ENCODE measurements at places on chromosomes 6 and 20.

GRCh38 chr6:90701926-90702325 lies 115.1 kb upstream of the MAP3K7 start:
- DNase-seq: no peak

DNA sequence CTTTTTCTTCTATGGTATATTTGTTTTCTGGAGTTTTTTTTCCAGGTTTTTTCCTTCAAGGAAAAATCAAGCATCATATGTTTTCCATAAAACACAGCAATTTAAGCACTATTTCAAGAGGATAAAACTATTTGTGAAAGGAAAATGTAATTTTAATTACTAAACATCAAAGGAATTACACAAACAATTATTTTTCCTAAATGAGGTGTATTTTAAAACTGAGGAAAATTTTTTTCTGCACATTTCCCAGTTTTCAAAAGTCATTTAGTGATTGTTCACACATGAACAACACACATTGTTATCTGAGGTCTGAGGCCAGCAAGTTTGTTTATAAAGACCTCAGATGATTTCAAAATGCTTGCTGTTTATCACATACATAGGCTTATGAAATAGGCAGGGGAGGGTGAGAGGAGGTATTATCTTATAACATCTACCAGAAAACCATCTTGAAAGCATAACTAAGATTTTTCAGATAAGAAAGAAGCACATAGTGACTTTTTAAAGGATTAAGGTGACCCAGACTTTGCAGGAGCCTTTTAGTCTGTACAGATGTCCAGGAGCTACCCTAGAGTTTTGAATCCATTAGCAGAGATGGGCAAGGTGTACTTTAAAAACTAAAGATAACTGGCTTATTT lies 381.6 kb downstream of the GJA1 start:
- no peak for DNase-seq

DNA sequence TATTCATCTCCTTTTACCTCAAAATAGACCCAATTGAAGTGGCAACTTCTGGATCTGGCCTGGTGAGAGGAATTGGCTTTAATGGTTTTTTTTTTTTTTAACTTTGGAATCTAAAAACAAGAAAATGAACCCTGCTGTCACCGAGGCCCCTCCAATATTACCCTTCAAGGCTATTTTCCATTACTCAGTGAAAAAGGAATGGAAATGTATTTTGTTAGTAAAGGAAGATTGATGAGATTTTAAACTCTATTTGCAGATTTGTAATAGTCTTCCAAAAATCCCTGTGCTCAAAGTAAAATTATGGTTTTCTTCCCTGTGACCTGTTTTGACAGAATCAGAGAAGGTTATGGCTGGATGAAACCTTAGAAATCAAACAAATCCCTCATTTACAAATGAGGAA lies 102.9 kb downstream of the TMEM170B start:
- no peak for DNase-seq

GRCh38 chr6:20658053-20658452 lies 123.8 kb downstream of the CDKAL1 start:
- DNase-seq: no peak

DNA sequence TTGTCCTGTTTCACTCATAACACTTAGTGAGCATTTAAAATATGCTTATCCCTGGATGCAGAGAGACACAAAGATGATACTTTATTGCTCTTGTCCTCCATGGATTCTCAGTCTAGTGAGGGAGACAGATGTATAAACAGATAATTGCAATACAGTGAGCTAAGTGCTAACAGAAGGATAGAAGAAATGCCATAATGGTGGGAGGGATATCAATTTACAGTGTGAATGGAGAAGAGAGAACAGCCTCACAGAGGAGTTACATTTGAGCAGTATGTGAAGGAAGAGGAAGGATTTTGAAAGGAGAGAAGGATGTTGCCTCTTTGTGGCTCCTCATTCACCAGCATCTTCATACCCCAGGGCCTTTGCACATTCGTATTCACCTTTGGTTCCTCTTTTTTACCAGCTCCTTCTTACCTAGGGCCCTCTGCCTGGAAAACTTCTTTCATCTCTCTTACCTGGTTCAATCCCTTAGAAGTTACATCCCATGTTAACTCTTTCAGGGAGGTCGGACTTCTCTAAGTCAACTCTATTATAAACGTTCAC lies 341.7 kb downstream of the PRL start:
- DNase-seq: no peak

- peak; percentile 39 for DNase-seq
Observed at GRCh38 chr6:72616406-72617015, 5.4 kb upstream of the KCNQ5 start.

GRCh38 chr6:170107606-170108222 lies 183.2 kb downstream of the DLL1 start:
- DNase-seq: no peak

GRCh38 chr6:93017213-93017612 lies 402.1 kb downstream of the EPHA7 start:
- DNase-seq: no peak

DNA sequence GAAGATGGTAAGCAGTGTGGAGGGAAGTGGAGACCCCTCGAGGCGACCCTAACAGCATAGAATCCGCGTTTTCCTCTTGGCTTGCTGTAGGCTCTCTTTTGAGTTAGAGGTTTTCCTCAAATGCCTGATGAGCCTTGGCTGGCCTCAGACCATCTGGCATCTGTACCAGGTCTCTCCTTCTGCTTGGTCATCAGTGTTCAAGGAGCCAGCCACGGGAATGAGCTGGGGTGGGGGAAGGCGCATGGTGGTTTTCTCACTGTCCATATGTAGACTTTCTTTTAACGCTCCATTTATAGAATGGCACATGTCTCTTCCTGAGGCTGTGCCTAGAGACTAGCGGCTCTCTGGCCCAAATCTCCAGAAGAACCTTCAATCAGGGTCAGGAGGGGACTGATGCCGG lies 8.1 kb upstream of the GUCA1A start:
- no peak for DNase-seq

DNA sequence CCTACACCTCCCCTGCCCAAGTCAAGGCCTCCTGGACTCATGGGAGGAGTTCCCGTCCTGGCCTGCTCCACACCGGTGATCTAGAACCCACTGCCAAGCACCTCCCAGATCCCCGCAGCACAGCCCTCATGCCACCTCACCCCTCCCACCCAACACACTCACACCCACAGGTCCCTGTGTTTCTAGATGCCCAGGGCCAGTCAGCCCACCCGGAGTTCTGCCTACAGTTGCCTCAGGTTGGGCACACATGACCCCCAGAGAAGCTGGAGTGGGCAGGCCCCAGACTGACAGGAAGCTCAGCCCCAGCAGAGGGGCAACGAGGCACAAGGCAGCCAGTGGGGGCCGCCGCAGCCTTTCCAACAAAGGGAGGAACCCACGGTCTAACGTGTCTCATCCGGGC lies 29.6 kb downstream of the RRBP1 start:
- DNase-seq: no peak

GRCh38 chr6:74458536-74458935 lies 747.3 kb downstream of the COL12A1 start:
- no peak for DNase-seq

DNA sequence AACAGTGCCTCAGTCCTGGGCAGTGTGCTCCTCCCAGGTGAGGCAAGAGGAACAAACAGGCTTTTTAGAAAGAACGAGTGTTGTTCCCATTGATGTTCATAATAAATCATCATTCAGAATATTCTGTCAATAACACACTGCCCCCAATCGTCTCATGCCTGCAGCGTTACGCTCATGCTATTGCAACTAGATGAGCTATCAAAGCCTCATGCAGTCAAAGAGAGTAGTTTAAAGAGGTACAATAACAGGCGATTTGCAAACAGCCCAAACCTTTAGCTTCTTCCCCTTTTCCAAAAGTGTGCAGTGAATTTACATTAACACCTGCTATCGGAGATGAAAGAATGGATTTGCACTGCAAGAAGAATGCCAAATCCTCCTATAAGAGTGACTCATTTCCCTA lies 1164.7 kb upstream of the MAP3K7 start:
- DNase-seq: no peak

GRCh38 chr6:73746787-73747186 lies 50.8 kb downstream of the CD109 start:
- DNase-seq: no peak

- DNase-seq: no peak
Observed at GRCh38 chr20:47956268-47956995, 171.2 kb upstream of the SULF2 start.

GRCh38 chr6:107977283-107977682 lies 19.3 kb upstream of the SEC63 start:
- peak; percentile 61 for DNase-seq

GRCh38 chr6:170365593-170365992 lies 59.0 kb downstream of the FAM120B start:
- DNase-seq: no peak

DNA sequence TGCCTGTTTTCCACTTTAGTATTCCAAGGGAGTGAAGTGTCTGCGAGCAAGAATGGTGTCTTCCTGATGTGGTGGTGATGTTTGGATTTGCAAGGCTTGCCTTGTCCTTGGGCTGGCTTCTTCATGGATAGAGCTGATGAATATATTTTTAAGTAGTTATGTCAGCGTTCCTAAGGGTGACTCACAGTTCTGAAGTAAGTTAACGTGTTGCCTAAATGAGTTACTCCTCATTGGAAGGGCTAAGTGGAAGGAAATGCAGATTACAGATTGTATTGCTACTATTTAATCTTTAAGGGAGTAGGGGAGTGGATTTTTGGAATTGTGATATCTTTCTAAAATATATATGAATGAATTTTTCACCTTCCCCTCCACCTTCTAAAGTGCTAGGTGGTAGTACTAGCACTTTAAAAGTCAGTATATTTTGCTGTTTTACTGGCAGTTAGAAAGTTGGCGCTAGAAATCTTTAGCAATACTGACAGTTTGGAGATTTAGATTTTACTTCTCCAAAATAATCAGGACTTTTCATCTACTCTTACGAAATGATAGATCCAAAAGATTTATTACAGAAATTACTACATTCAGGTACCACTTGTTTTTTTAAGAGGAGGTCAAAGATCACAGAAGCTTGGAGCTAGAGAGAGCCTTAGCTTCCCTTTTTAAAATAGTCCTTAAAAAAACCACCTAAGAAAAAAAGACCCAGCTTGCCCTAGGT lies 197.4 kb downstream of the JARID2 start:
- DNase-seq: peak; percentile 35

GRCh38 chr6:84771756-84772356 lies 7.5 kb upstream of the TBX18 start:
- peak; percentile 35 for DNase-seq

DNA sequence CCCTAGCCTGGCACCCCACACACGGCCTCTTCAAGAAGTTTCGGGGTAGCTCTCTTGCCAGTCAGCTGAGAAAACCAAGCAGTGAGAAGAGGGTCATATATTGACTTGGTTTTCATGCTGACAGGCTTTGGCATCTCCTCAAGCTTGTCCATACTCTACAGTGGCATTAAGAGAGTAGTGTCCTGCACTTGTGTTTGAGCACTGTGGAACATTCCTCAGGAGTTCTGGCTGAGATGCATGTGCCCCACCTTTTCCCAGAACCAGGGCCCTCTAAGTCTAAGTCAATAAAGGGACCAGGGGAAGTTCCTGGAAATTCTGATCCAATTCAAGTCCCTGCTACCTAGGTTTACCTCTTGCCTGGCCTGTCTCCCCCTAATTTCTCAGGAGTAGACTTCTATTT lies 544.1 kb upstream of the FLRT3 start:
- no peak for DNase-seq

DNA sequence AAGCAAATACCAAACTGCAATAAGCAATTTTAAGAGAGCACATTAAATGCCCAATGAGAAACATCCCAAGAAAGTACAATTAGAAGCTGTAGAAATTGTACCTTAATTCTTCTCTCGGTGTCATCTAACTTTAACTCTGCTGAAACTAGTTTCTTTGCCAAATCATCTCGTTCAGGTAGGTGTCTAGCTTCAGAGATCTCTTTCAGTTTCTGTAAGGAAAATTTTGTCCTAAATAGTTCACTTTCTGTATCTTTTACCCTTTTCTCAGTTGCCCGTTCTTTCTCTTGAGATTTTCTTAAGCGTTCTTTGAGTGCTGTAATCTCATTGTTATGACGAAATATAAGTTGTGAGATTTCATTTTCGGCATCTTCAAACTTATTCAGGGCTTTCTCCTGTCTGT lies 24.1 kb downstream of the LCA5 start:
- no peak for DNase-seq

GRCh38 chr6:131917763-131918649 lies 33.2 kb downstream of the CCN2 start:
- no peak for DNase-seq

DNA sequence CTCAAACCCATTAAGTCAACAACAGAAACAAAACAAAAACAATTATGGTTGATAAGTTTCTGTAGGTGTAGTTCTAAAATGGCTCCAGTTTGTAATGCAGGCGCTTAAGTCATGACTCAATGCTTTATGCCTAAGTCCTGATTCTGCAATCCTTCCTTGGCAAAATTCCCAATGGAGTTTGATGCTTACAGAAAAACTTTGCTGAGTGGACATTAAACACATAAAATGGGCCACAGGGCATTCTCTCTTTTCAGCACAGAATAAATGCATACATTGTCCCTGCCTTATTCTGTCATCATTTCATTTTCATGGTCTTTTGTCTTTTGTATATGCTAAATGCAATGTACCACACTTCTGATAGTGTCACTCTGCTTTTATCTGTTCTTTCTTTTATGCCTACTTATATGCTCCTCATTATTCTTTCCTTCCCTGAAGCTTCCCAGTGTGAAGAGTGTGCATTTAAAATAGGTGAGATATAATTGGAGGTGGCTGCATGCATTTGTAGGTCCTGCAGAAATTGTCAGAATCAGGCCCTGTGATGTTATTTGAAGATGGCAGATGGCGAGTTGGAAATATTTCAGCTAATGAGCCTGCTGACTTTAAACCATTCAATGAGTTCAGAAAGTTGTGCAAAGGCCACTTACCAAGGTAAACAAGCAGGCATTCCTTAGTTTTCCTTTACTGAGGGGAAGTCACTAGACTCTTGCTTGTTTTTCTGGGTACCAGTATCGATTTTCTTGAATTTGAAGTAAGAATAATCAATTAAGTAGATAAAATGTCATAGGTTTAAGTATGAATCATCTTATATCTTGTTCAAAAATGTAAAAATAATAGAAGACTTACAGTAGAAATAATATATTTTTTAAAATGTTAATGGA lies 313.1 kb downstream of the TRDN start:
- no peak for DNase-seq

DNA sequence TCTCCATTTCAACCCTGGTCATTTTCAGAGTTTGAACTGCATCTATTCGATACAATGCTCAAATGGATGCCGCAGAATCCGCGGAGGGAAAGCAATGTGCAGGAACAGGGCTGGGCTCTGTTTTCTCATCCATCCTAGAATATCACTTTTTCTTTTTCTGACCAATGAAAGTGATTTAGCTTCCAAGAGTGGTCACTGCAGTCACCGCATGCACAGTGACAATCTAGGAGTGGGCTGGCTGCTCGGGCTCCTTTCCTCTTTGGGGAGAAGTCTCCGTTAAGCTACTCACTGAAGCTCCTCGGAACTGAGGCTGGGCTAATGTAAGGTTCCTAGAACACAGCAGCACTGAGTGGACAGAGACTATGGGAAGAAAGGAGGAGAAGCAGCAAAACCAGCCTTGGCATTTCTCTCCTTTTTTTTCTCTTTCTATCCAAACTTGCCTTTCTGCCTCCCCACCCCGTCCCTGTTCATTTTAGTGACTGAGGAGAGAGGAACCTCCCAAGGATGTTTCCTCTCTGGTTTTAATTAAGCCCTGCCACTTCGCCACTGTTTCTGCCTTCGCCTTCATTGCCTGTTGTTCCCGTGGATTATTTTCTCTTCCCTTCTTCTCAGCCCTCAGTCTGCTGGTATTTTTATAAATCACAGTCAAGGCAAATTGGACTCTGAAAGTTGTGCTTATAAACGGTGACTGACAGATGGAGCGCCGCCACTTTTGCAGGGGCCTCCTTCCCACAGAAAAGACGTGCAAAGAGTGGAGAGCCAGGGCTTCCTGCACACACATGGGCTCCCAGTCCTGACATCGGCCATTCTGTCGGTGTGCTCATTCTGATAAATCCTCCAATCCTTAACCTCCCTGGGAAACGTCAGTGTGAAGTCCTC lies 41.1 kb downstream of the RAMACL start:
- DNase-seq: no peak
